ENCODE measurements at places on chromosomes 16 and 17.

- no peak for DNase-seq
Measured at GRCh38 chr17:48715496-48716399, 6.6 kb downstream of the PRAC1 start.

DNA sequence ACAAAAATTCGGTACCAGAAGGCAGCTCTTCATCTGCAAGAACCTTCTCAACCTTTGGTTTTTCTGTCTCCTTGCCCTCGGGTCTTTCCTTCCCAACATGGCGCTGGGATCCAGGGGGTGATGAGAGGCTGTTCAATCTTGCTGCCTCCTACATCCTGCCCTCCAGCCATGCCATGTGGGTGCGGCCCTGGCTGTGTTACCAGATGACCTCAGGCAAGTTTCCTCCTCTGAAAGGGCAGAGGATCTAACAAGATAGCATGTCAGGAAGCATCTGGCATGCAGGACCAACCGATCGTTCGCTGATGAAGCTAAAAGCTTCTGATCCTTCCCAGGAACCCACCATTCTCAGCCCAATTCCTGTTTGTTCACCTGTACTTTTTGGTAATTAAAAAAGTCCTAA, 36.8 kb upstream of the BCAR1 start:
- DNase-seq: no peak

- DNase-seq: no peak
Measured at GRCh38 chr16:16086653-16087446, 136.4 kb downstream of the ABCC6 start.

DNA sequence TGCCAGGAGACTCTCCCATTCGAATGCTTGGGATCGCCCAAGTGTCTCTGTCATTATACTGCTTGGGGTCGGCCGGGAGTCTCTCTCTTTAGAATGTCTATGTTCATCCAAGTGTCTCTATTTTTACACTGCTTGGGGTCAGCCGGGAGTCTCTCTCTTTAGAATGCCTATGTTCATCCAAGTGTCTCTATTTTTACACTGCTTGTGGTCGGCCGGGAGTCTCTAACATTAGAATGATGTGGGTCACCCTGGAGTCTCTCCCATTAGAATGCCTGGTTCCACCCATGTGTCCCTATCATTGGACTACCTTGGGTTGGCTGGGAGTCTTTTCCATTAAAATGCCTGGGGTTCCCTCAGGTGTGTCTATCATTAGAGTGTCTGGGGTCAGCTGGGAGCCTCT, 2230.4 kb downstream of the TP53TG3F start:
- no peak for DNase-seq

DNA sequence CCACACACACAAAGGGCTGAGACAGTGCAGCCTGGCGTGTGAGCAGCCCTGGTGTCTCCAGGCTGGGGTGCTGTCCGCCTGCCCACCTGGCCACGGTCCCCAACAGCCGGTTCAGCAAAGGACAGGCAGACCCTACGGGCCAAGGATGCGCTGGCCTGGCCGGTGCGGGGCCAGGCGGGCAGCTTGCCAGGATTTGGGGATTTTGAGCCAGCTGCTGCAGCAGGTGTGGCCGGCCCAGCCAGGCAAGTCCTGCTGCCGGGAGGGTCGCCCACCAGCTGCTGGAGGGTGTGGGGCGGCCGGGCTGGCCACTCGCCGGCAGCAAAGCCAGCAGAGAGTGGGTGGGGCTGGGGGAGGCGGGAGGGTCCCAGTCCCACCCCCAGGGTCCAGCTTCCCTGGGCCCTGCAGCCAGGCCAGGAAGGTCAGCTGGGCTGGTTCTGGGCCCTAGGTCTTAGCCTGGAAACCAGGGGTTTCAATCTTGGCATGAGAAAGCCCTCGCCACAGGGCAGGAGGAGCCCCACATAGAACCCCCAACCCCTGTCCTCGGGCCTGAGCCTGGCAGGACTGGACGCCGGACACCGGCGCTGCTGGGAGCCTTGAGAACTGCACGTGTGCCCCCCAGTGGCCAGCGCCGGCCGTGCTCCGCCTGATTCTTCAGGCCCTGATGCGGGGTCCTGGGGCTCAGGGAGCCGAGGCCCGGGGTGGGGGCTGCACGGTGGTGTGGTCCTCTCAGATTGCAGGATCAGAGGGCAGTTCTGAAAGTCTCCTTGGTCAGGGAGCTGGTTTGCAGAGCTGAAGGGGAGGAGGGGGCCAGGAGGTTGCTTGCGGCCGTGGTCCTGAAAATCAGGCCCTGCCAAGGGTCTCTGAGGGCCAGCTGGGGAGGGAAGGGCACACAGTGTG, 17.6 kb upstream of the SSTR5 start:
- peak; percentile 66 for DNase-seq

Measured in CD4-positive, alpha-beta T cell treated with Interleukin-17A for 4 hours (primary cell).